Right ventricle myocardium inferior (tissue), 1 donor: ENCODE measurements at places on chromosomes 1 and 21. TPM values are rescaled to one million over a fixed set of nuclear protein-coding genes. Genes with fewer than 3 reads are reported as not detected.

DNA sequence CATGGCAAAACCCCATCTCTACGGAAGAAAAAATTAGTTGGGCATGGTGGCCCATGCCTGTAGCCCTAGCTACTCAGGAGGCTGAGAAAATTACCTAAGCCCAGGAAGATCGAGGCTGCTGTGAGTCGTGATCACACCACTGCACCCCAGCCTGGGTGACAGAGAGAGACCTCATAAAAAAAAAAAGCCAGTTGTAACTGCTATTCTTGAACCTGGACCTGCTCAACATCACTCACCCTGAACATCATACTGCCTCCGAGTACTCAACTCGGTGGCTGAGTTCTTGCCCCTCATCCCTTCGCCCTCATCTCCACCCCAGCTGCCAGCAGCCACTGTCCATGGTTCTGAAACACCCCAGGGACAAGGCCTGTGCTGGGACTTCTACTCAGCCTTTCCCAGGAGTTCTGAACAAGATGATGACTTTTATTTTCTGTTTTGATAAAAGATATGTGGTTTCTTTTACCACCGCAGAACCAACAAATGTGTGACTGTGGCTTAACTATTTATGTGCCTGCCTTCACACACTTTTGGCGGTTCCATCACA, 5.4 kb upstream of the DISP3 start:
- no peak for DNase-seq

- no peak for DNase-seq
Measured at GRCh38 chr1:164801246-164801731, 242.3 kb downstream of the PBX1 start.

DNA sequence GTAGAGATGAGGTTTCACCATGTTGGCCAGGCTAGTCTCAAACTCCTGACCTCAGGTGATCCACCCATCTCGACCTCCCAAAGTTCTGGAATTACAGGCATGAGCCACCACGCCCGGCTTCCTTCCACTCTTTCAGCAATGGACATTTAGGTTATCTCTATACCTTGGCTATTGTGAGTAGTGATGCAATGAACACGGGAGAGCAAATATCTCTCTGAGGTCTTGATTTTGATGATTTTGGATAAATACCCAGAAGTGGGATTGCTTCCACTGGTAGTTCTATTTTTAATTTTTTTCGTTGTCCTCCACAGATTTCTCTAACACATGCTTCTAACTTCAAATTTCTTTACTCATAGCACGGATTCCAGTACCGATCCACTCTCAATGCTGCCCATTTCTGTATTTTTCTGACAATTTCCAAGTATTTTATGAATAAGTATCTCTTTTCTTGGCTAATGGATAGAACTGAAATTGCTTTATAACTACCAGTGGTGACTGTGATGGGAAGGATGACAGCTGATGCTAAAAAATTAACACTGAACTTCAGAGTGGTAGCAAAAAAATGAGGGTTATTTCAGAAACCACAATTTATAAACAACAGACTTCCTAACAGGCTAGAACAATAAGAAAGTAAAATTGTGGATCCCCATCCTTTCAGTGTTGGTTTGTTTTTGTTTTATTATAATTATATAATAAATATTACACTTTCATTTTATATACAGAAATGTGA, 327.5 kb upstream of the RUNX1 start:
- no peak for DNase-seq

DNA sequence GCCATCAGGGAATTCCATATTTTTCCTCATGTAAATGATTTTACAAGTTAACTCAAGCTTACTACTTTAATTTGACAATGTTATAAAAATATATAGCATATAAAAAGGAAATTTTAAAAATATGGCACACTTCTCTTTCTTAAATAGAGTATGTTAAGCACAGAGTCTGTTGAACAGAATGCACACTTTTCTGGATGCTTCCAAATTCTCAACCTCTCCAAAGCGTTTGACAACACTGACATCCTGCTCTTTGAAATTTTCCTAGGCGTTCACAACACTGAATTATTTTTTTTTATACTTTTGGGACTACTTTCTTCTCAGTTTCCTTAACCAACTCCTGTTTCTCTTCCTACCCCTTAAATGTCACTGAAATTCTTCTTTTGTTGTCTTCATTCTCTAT, 117.8 kb upstream of the PLXNA2 start:
- DNase-seq = no peak

GRCh38 chr1:94231746-94232145, 5.6 kb downstream of the ARHGAP29 start:
- DNase-seq = no peak

- DNase-seq = peak; percentile 11
Measured at GRCh38 chr1:41503538-41504113, 19.1 kb upstream of the EDN2 start.

GRCh38 chr1:198637916-198638437, 863 bp upstream of the PTPRC start:
- DNase-seq = no peak

- no peak for DNase-seq
Measured at GRCh38 chr1:181091309-181092040, 3.0 kb downstream of the IER5 start.

- DNase-seq = no peak
Measured at GRCh38 chr1:200732438-200732837, 6.3 kb upstream of the CAMSAP2 start.

DNA sequence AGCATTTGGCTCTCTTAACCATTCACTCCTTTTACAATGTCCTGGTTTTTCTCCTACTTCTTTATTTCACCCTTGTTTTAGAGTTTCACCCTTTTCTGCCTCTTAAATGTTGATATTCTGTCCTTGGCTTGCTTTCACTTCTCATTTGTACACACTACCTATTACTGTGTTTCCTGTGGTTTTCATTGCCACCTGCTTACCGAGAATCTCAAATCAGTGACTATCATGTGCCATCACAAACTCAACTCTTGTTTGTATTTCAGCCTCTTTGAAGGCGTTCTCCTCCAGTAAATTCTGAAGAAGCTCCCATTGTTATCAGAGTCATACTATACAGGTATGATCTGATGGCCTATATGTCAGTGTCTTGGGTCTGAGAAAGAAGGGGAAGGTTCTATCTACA, 65.7 kb downstream of the NPHS2 start:
- DNase-seq = no peak

DNA sequence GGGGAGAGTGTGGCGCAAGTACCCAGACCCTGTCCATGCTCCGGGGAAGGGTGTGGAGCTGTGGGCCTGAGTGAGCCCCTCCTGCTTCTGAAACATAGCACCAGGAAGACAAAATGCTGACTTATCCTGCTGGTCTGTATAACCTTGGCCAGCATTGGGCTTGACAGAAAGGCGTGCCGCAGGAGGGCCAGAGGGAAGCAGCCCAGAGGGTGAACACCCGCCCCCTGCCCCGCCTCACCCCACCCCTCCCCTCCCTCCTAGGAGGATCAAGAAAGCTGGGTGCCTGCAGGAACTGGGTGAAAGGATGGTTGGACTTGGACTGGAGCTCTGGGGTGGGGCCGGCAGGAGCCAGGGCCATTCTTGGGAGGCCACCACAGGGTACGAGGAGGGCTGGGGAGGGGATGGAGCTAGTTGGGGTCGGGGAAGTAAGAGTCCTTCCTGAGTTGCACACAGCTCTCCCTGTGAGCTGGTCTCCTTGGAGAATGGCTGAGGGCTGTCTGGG, 27.1 kb downstream of the PTPRF start:
- DNase-seq = no peak

GRCh38 chr1:65942476-65942875, 149.8 kb downstream of the PDE4B start:
- DNase-seq = no peak

DNA sequence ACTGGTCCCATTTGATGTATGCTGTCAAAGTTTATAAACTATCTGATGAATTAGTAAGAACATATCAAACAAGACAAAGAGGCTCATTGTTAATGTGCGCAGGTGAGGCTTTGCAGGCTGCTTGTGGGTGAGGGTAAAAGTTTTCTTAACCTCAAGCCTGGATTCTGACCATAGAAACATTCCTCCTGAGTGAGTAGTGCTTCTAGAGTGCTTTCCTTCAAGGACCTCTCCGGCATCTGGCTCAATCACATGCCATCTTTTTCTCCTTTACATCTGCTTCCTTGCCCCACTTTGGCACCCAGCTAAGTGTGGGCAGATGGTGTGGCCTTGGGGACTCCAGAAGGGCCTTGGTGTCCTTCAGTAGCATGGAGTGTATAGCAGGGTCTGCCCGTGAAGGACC, 104.0 kb downstream of the ROR1 start:
- DNase-seq = no peak

DNA sequence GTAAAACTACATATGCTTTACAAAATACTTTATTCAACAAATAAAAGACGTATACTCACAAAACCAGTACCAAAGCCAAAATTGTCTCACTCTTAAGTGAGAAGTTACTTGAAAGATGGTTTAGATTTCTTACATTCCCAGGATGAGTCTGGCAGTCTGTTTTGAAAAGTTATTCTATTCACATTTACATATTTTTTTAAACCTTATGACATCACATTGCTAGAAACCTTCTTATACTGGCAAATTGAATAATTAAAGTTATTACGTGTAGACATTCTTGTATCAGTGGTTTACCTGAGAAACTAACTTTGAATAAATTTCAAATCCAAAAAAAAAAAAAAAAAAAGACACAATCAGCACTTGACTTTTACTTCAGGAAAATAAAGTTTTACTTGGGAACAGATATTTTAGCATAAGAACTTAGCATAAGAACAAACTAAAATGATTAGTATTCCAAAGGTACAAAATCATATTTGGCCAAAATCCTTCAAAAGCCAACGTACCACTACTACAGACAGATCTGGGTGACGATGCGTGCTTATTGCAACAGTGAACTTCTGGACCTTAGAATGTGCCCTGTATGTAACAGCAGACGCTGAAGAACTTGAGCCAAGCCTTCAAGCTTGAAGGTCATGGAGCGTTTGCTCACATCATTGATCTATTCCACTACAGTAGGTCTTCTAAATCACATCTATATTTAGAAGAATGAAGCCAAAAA, 2.5 kb downstream of the CDC42BPA start:
- no peak for DNase-seq

- no peak for DNase-seq
Measured at GRCh38 chr1:25978403-25978802, 19.5 kb downstream of the PAFAH2 start.

GRCh38 chr1:76627901-76628300, 239.4 kb upstream of the ST6GALNAC5 start:
- no peak for DNase-seq

DNA sequence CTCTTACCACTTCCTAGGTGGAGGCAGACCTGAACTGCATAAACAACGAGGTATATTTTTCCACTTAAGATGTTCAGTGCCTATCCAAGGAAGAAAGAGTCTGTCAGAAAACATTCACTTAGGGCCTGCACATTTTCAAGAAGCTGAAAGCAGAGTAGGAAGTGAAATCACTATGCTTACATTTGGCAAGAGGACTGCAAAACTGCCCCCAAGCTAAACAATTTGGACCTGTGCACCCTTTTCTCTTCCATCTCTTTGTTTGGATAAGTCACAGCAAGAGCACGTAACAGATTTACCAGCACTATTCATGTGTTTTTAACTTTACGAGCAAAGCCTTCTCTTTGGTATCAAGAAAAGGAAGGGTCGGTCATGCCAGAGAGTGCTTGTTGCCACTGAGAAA, 13.2 kb upstream of the BEND5 start:
- DNase-seq = no peak

DNA sequence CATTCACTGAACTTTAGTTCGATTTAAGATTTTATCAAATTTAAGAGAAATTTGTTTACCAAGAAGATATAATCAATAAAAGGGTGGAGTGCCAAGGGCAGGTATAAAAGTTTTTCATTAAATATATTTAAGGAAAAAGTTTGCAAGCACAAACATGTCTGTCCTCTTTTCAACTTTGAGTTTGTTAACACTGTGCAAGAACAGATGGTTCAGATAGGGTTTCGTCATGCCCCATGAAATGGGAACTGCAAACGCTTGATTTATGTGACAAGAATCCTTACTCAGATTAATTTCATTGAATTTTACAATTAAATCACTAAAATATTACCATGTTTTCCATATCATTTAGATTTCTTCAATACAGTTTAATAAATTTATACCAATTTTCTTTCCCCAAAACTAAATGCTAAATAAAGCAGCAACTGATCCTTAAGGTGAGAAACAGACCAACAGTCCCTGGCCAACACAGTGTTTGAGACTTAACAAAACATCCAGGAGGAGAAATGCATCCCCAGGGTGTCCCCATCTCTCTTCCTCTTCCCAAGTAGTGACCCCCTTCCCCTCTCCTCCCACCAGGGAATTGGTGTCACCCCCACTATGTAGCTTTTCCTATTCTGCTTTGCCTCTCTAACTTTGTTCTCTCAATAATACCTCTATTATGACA, 292.9 kb downstream of the LTN1 start:
- no peak for DNase-seq

DNA sequence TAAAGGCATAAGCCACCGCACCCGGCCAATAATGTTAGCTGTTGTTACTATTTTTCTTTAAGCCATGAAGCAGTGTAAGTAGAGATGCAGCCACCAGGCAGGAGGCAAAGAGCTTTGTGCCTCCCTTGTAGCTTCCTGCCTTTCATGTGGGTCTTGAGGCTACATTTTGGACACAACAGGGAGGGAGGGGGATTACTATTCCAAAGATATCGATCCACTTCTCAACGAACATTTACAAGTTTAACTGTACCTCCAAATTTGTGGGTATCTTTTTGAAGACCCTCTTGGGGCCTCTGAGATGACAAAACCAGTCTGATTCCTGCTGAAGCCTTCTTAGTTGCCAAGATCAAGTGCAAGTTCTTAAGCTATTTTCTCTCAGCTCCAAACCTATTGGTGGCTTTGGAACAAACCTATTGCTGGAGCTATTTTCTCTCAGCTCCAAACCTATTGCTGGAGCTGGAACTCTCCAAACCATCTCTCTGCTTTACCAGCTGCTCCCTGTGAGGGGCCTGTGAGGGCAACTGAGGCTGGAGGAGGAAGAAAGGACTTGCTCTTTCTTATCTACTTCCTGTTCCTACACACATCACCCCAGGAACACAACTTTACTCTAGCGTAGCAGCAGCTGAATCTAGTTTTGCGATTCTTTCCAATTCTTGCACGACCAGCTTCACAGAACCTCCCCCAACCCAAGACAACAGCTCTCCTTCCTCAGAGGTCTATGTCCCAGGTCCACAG, 16.1 kb upstream of the RCAN3 start:
- DNase-seq = no peak

DNA sequence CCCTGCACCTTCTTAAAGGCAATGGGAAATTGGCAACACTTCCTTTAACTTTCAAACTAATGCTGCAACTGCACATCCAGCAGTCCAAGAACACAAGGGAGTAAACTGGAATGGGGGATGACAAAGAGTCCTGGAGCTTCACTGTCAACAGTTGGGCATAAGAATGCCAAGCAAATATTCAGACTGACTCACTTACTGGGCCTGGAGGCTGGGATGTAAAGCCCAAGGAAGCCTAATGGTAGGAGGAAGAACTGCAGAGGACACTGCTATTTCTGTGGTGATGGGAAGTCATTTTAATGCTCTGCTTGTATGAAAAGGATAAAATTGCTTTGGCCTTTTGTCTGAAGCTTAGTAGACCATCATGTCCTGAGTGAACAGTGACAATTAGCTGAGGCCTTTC, 15.7 kb upstream of the DMRTA2 start:
- no peak for DNase-seq

GRCh38 chr1:232291681-232292080, 338.3 kb downstream of the SIPA1L2 start:
- DNase-seq = no peak

Gene PHACTR4
- total RNA-seq = 18.1 TPM

Gene PADI3
- not detected for total RNA-seq

Gene SELENBP1
- total RNA-seq = 129 TPM

Gene EPRS1
- 60.1 TPM for total RNA-seq

Gene SLAMF8
- 1.6 TPM for total RNA-seq

Gene LAMTOR2
- total RNA-seq = 63.8 TPM

Gene TP73
- total RNA-seq = 0.14 TPM

Gene PPFIA4
- 22.2 TPM for total RNA-seq

Gene C1orf141
- not detected for total RNA-seq

Gene MEX3A
- total RNA-seq = 0.24 TPM

Gene OR2G6
- total RNA-seq = not detected

Gene MTMR11
- 3.5 TPM for total RNA-seq
